ENCODE measurements at places on chromosomes 7 and 10.

DNA sequence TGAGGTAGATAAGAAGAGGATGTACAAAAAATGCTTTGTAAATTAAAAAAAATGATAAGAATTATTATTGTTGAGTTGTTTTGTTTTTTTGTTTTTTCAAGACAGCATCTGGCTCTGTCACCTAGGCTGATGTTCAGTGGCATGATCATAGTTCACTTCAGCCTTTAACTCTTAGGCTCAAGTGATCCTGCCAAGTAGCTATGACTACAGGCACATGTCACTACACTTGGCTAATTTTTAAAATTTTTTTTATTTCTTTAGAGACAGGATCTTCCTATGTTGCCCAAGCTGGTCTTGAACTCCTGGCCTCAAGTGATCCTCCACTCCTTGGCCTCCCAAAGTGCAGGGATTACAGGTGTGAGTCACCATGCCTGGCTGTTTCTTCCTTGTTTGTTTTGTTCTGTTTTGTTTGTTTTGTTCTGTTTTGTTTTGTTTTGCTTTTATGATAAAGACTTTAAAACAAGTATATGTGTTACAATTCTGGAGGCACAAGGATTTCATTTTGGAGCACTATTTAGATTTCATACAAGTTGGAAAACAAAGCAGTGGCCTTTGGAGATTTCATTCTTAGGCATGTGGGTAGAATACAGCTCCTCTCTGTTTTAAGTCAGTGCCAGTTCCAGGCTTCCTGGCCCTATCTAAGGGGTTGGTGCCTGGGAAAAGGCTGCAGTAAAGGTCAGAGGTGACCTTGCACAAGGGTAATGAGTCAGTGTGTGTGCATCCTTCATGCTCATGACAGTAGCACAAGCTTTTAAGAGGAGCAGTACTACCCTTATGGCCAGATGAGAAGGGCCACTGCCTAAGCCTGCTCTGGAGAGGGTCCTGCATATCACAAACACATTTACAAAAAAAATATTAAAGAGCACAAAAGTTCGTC is 17.9 kb downstream of the FGFBP3 start:
- DNase-seq, result no peak

DNA sequence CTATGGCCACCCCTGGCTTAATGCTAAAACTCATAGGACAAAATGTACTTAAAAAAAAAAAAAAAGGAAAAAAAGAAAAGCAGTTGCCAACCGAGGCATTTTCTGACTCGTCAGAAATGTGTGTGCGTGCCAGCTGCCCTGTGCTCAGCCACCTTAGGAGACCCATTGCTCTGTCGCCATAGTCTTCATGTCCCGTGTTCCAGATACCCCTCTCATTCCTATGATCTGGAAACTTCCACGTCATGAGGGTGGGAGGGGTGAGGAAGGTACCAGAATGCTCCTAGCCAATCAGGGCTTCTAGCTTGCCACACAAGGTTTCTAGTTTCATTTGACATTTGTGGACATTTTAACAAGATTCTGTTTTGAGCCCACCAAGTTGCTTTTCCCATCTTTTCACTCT is 212.9 kb downstream of the TCF7L2 start:
- DNase-seq, result no peak

DNA sequence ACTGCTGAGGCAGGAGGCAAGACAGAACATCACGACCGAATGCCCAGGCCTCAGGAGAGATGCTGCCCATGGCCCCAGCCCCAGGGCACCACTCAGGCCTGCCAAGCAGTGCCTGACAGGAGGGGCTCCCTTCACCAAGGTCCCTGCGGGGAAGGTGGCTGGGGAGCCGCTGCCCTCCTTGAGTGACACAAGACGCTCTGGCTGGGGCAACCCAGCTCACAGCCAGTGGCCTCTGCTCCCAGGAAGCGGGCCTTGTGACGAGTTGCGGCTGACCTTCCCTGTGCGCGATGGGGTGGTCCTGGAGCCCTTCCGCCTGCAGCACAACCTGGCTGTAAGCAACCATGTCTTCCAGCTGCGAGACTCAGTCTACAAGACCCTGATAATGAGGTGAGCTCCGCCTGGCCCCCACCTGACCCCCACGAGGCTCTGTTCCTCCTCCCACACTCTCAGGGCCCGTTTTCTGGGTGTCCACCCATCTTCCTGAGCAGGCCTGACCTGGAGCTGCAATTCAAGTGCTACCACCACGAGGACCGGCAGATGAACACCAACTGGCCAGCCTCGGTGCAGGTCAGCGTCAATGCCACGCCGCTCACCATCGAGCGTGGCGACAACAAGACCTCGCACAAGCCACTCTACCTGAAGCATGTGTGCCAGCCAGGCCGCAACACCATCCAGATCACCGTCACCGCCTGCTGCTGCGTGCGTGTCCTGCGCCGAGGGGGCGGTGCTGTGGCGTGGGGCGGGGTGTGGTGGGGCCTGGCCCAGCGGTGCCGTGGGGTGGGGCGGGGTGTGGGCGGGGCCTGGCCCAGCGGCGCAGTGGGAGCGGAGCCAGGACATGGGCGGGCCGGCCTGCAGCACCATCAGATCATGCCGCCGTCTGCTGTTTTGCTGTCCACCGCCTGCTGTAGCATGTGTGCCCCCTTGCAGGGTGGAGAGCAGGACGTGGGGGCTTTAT is 12.8 kb downstream of the ZMIZ2 start:
- no peak for DNase-seq

DNA sequence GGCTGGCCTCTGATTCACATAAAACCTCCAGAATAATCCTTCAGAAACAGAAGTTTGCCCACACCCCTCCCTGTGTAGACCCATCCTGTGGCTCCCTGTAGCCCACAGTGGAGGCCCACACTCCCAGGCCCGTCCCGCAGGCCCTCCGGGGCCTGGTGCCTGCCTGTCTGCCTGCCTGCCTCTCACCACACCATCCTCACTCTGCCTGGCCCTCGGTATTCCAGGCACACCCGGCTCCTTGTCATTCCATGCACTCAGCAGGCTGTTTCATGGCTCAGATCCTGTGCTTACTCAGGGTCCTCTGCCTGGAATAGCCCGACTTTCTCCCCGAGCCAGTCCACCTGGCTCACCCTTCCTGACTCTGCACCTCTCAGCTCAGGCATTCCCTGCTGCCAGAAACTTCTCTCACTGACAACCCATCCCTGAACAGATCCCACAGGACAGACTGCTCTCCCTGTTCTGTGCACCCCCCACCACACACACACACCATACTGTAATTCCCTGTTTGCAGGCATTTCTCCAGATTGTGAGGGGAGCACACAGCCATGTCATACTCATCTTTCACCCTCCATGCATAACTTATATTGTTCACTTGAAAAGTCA is 498.0 kb upstream of the ZMIZ1 start:
- no peak for DNase-seq

DNA sequence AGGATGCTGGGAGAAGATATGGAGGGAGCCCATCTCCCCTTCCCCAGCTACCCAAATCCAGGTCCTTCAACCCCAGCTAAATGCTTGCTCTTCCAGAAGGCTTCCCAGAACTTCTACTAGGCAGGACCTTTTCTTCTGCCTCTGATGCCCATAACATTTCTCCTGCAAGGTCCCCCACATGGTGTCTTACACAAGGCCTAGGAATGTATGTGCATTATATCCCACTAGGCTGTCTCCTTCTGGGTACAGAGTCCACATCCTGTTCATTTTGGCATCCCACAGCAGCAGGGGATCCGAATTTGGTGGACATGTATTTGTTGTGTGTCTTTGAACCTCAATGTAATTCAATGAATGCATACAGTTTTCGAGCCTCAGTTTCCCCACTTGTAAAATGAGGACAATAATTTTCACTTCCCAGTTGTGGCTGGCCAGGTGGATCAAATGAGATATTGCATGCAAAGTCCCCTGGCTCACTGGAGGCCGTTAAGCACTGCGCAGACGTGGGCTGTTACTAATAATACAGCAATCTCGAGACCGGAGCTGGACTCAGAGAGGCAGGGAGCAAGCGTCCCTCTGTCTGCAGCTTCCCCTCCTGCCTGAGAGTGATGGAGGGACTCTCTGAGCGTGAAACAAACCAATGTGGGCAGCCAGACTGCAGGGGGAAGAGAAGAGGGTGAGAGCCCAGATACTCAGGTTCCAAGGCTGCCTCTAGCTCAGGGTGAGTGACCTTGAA is 18.6 kb upstream of the YWHAG start:
- DNase-seq, result no peak

- no peak for DNase-seq
Observed at GRCh38 chr7:158950914-158951635, 94.7 kb downstream of the DYNC2I1 start.

- no peak for DNase-seq
Observed at GRCh38 chr7:103394566-103394965, 47.1 kb downstream of the PSMC2 start.

- no peak for DNase-seq
Observed at GRCh38 chr7:94394437-94395140, at the start of gene COL1A2. TSS of gene COL1A2 (plus strand) at chr7:94394895. CDS start at chr7:94395032, 137 bp downstream.

GRCh38 chr7:121390109-121390508 is 6.0 kb downstream of the FAM3C start:
- DNase-seq, result no peak

DNA sequence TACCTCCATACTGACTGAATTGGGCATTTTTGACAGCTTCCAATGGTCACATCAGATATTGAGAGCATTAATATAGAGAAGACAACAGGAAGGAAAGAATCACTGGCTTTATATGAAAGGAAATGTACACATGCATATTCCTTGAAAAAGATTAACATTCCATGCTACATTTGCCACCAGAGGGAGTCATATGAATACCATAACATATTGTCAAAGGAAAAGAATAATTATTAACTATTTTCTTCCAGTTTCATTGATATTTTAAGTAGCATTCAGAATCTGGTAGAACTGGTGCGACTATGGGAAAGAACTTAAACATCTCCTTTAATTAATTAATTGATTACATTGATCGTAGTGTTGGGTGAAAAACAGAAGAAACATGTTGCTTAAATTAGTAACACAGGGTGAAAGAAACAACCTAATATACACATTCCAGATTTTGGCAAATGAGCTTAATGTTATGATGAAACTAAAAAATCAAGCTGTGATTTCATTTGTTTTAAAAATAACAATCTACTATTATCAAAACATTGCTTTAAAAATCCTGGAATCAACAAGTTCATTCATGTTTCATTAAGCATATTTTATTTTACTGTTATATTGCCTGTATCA is 71.5 kb downstream of the GPR85 start:
- DNase-seq, result no peak

DNA sequence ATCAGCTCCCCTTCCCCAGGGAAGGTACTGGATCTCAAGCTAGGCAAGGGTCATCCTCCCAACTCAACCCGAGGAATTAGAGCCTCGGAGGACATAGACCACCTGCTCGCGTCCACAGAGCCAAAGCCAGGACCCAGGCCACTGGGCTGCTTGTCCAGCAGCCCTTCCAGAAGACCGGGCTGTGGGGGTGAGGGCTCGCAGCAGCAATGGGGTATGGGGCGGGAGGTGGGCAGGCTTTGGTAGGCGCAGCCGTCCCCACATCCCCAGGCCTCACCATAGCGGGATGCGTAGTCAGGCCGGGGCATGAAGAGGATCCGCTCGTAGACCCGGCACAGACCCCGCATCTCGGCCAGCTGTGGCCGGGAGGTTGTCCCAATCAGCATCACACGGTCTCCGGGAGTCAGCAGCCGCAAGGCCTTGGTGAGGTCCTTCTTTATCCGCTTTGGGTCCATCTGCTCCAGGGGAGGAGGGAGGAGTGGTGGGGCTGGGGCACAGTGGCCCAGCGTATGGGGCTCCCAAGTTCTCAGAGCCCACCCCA is 5.0 kb upstream of the ASB10 start:
- no peak for DNase-seq

- no peak for DNase-seq
Observed at GRCh38 chr10:114925587-114926586, 12.1 kb upstream of the TRUB1 start.

DNA sequence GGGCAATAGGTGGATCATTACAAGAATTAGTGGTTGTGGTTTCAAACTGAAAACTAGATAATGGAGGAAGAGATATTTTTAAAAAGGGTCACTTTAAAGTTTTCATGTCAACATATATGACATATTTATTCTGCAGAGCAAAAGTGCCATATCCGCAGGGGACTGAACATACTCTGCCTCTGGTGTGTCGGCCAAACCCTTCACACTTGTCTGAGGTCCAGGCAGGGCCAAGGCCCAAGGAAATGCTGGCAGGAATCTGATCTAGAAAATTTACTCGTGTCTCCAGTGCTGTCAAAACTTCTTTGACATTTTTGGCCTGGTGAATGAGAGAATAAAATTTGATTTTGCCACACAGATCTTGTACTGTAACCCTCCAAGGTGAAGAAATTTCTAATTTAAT is 562.3 kb downstream of the CCSER2 start:
- no peak for DNase-seq

GRCh38 chr10:72610466-72610865 is 15.4 kb downstream of the MICU1 start:
- no peak for DNase-seq

DNA sequence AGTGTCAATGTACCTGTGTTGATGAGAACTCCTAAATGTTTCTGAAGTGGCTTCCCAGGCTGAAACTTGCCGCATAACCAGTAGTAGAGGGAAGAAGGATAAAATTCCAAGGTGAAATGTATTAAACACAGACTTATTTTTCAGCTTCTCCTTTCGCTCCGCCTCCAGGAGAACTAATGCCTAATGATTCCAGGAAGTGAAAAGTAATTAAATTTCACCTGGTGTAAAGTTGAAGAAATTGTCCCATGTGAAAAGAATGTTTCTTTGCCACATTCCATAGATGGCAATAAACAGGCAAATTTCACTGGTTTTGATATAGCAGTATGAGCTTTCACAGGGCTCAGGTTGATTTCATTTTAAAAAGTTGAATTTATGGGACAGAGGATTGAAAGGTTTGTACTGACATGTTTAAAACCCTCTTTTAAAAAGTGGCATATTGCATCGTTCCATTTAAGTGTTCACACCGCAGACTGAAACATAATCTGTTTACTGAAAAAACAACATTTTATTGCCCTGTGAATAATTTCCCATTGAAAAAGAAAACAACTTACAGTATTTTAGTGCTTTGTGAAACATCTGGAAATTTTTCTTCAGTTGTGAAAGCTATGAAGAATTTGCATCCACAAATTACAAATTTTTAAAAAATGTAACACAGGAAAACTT is 453.4 kb upstream of the NFE2L3 start:
- DNase-seq, result no peak

DNA sequence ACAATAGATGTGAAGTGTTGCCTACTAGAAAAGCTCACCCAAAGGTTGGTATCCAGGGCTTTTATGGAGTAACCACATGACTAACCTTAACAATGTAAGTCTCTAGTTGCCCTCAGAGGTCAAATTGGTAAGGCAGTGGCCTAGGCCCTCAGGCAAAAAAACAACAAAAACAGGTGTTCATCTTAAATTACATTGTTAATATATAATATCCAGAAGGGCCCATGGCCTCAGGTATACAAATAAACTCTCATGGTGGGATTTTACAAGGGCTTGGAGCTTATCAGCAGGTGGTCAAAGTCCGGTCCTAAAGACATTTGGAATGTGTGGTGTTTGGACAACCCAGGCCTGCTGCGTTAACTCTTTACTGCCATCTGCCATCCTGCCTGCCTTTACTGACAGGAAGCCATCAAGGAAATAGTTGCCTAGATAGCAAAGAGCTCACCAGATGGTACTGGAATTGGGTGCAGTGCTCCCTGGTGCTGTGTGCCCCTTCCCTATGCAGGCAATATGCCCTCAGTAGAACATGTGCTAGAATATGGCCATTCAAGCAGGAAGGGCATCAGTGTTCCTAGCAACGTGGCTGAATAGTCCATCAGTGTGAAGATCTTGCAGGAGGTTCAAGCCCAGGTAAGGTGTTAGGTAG is 36.2 kb downstream of the TOMM7 start:
- DNase-seq, result no peak
